DMS 273 treated with DMSO at 0.1 percent for 48 hours (cell line): ENCODE measurements at places on chromosomes 4 and X.

- no peak for DNase-seq
Measured at GRCh38 chrX:37690119-37690518, 4.5 kb downstream of the XK start.

DNA sequence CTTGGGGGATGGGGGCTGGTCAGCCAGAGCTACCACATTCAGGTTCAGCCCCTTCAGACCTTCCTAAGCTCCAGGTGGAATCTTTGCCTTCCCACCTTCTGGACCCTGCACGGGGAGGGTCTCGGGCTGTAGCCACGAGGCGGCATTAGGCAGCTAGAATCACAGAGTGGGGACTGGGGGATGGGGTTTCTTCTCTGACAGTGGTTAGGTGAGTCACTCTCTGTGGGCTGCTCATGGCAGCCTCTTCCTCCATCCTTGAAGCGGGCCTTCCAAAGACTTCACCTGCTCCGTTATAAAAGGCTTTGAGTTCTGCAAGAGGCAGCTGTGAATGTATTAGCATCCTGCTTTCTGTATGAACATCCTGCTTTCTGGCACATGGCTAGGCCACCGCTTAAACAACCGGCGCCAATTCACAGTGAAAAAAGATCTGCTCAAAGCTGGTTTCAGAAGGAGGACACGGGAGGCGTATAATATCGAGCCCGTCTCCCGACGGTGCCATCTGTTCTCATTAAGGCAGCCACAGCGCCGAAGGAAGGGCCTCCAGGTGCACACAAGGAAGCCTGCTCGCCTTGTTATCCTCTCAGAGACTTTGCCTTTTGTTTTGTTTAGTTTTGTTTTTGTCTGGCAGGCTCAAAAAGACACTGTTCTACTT is 74.3 kb upstream of the IGFBP7 start:
- DNase-seq, result peak; percentile 31

- no peak for DNase-seq
Measured at GRCh38 chrX:50799531-50799961, 14.4 kb downstream of the SHROOM4 start.

GRCh38 chr4:151471728-151472127 is 62.8 kb downstream of the FHIP1A start:
- no peak for DNase-seq

GRCh38 chrX:44621078-44621477 is 78.4 kb upstream of the FUNDC1 start:
- DNase-seq, result no peak

DNA sequence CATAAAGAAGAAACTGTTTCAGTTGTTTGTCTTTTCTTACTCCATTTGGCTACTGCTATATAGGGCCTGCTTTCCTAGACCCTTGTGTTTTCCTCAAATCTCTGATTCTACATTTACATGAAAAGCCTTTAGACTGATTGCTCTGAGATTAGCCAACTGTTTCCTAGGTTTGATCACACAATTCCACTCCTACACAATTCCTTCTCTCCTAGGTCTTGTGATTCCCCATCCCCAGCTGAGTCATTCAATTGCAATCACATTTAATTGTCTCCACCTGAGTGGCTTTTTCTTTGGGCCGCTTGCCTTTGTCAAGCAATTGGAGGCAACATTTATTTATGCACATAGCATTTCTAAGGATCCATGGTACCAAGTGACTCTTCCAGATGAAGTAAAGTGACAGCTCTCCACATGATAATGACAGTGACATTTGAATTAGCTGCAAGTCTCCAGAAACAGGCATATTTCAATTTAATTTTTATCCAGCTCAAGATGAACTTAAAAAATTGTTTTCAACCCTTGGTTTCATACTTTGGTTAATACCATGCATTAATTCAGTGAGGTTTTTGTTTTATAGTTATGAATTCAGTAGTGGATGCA is 35.8 kb downstream of the ATXN3L start:
- DNase-seq, result no peak

GRCh38 chrX:135200297-135200696 is 29.1 kb upstream of the CT55 start:
- DNase-seq, result no peak

DNA sequence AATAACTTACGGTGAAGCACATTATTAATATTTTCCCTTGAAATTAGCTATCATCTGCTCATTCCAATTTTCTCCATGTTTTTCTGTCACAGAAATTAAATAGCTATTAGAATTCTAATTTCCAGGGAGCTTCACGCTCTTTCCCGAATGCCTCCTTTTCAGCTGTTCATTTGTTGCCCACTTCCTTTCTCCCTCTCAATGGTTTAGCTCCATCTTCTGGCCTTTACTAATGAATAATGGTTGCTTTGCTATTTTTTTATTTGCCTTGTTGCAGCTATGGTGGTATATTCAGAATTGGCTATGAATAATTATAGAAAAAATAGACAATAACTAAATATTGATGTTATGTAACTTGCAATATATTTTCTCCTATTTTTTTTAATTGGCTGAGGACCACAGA is 70.5 kb downstream of the GRIA2 start:
- DNase-seq, result no peak

- no peak for DNase-seq
Measured at GRCh38 chr4:48027653-48028052, 11.1 kb downstream of the NIPAL1 start.

- no peak for DNase-seq
Measured at GRCh38 chr4:70849291-70849690, 9.6 kb upstream of the GRSF1 start.

GRCh38 chr4:7785017-7785416 is 154.6 kb downstream of the AFAP1 start:
- no peak for DNase-seq

DNA sequence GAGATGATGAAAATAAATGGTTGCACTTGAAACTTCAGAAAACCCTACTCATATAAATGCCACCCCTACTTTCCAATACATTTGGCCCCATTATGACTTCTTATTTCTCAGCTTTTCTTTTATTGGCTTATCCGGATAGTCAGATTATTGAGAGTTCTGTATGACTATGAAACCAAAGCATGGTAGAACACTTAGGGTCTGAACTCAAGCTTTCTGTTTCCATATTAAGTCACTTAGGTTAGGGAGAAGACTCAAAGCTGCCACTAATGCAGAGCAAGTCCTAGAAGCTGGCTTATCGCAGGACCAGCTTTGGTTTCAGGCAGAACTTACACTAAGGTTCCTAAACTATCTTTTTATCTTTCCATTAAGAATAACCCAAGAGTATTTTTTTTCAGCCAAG is 229.9 kb upstream of the CPEB2 start:
- no peak for DNase-seq

GRCh38 chr4:1871471-1872021 is 353 bp downstream of the NSD2 start:
- no peak for DNase-seq

DNA sequence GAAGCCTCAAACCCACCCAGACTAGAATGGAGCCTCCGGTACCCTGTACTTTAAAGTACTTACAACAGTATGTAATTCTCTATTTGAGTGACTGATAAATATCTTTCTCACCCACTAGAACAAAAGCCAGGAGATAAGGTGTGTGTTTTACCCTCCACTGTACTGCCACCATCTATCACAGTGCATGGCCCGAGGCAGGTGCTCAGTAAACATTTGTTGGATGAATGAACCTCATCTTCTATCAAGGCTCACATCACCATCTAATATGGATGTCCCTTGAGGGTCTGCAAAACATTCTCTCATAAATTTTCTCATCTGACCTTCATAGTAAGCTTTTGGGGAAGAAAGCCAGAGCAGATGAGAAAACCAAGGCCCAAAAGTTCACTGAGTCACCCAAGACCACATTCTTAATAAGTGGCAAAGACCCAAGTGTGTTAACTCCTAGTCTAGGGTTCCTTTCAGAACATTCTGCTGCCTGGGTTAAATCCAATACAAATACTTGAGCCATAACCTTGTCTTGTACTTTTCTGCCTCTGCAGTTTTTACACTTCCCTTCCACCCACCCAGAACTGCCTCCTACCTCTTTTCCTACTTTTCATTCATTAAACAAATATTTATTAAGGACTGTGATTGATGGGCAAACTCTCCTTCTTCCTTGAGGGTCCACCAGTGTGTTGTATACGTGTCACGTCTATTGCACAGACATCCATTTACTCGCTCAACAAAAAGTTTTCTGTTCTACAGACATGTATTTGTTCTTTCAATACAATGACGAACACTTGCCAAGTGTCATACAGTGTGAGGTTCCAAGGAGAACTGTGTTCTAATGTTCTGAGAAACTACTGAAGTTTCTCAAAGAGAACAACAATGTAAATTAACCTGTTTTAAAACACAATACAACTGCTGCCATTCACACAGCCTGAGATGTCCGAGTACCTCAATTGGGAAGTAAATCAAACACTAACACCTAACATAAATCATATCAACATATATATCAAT is 35.7 kb downstream of the APBB2 start:
- DNase-seq, result no peak

DNA sequence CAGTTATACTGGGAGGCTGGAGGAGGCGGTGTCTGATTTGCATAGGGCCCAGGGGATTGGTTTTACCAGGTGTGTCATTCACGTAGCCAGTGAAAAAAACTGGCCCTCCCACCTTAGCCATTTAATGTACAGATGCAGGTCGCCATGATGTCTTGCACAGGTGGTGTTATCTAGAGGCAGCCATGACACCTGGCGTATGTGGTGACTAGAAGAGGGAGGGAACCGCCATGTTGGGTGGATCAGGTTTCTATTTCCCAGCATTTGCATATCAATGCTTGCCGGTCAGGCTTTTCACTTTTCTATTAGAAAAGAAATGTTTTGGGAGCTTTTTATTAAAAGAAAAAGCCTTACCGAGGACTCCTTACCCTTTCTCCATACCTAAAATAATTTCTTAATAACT is 523.4 kb downstream of the ADGRL3 start:
- no peak for DNase-seq

GRCh38 chr4:152165146-152165545 is 370.7 kb downstream of the FBXW7 start:
- DNase-seq, result no peak

- DNase-seq, result peak; percentile 53
Measured at GRCh38 chr4:84582302-84582987, 482 bp upstream of the CDS1 start.

DNA sequence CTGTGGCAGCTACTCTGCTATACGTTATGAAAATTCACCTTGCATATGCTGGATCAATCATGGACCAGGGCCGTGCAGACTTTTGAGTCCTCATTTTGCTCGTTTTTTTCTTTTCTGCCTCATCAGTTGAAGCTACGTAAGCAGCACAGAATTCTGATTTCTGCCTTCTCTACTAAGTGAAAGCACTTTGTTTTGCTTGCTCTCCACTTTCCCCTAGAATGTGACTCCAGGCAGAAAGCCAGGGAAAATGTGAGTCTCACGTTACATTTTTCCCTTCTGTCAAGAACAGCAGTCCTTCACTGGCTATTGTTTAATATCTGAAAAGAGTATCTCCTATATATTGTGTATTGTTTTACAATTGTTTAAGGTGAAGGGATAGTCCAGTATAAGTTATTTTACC is 1840.1 kb downstream of the PCDH7 start:
- no peak for DNase-seq

- DNase-seq, result no peak
Measured at GRCh38 chr4:168884251-168885124, 125.6 kb downstream of the CBR4 start.

- no peak for DNase-seq
Measured at GRCh38 chr4:179001918-179002317, 1559.7 kb upstream of the AGA start.

- DNase-seq, result no peak
Measured at GRCh38 chr4:13905543-13905942, 278.0 kb upstream of the BOD1L1 start.

DNA sequence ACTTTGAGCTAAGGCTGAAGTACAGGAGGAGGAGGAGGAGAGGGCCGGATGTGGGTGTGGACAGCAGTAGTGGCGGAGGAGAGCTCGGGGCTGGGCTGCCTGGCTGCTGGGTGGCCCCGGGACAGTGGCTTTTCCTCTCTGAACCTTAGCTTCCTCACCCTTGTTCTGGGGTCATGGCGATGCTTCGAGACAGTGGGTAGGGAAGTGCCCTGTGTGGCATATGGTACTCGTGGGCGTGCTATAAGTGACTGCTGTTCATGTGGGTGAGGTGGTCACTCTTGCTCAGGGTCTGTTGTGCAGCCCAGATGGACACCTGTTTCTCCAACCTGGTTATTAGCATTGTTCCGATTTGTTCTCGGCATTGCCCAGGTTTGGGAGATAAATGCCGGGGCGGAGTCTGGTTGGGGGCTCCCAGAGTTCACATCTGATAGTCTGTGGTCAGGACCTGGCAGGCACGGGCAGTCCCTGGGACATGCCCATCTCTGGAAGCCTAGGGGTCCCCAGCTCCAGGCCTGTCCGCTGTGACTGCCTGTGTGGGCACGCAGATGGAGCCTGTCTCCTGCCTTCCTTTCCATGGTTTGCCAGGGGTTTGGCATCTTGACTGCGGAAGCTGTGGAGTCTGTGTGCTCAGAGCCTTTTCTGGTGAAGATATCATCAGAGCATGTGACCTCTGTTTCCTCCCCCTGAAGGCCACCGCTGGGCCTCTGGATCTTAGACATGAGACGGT is 4.9 kb upstream of the CPZ start:
- no peak for DNase-seq

DNA sequence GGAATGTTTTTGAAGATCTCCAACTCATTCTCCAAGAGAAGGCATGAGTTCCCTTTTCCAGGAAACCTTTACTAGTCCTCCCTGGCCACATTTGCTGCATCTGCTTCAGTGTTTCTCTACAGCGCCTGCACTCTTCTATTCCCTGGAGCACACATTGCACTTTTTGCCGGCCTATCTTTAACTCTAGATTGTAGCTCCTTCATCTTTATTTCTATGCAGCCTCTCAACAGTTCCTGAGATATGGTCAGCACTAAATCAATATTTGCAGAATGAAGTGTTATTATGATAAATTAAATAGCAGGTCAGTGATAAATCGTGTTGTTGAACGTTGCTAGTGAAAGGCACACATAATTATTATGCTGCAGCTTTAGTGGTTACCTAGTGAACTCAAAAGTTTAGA is 88.3 kb downstream of the VCX3A start:
- DNase-seq, result no peak
